ENCODE measurements at places on chromosomes 7 and 10.

DNA sequence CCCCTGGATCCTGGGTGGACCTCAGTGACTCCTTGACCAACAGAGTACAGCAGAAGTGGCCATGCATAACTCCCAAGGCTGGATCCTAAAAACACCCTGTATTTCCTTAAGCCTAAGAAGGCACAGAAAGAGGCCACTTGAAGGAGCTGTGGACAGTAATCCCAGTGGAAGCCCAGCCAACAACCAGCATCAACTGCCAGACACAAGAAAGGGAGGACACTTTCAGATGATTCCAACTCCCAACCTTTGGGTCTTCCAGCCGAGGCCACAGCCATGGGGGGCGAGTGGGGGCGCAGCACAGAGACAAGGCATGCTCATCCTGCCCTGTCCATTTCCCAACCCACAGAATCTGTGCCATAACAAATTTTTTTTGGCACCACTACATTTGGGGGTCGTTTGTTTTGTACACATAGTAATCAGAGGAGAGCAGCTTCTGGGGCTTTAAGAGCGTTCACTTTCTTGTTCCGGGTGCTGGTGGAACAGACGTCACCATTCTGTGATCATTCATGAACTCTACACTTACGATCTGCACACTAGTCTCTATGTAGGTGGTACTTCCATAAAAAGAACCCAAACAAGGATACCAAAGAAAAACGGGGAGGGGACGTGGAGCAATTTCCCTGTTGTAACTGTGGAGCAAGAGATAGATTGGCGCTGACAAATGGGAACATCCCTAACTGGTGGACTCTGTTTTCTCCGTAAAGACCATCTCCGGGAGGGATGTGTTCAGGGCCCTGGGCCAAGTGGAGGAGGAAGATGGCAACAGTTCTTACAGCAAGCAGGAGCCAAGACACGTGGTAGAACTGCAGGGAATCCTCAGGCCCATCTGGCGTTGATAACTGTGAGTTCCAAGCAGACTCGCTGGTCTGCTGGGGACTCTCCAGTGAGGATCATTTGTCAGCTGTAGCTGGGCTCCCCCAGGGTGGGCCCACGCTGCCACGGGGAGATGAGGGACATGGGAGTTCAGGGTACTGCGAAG, 6.0 kb upstream of the SLC29A3 start:
- DNase-seq = no peak

DNA sequence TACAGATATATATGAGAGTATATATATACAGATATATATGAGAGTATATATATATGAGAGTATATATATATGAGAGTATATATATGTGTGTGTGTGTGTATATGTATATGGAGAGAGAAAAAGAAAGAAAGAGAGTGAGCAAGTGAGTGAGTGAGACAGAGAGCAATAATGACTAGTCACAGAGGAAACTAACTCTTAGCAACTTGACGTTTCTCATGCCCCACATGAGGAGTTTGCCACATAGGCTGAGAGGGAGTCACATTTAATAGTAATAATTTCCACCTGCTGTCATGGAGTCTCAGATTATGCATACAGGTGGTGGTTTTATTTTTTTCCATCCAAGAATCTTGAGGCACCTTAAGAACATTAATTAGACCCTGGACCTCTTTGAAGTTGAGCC, 199.9 kb downstream of the GATA3 start:
- no peak for DNase-seq

- no peak for DNase-seq
Observed at GRCh38 chr7:148645898-148646297, 52.8 kb upstream of the CUL1 start.

DNA sequence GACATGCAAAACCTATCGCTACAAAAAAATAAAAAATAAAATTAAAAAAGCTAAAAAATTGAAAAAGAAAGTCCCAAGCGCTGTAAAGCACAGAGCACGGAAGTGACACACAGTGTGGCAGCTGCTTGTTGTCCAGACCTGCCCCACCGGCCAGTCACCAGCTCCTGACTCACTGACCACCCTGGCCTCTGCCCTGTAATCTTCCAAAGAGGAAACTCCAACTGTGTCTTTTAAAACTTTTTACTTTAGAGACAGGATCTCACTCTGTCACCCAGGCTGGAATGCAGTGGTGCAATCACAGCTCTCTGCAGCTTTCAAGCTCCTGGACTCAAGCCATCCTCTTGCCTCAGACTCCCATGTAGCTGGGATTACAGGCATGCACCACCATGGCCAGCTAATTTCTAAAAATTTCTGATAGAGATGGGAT, 23.6 kb downstream of the GNA12 start:
- no peak for DNase-seq

GRCh38 chr7:108805808-108806397, 236.2 kb downstream of the DNAJB9 start:
- DNase-seq = no peak

DNA sequence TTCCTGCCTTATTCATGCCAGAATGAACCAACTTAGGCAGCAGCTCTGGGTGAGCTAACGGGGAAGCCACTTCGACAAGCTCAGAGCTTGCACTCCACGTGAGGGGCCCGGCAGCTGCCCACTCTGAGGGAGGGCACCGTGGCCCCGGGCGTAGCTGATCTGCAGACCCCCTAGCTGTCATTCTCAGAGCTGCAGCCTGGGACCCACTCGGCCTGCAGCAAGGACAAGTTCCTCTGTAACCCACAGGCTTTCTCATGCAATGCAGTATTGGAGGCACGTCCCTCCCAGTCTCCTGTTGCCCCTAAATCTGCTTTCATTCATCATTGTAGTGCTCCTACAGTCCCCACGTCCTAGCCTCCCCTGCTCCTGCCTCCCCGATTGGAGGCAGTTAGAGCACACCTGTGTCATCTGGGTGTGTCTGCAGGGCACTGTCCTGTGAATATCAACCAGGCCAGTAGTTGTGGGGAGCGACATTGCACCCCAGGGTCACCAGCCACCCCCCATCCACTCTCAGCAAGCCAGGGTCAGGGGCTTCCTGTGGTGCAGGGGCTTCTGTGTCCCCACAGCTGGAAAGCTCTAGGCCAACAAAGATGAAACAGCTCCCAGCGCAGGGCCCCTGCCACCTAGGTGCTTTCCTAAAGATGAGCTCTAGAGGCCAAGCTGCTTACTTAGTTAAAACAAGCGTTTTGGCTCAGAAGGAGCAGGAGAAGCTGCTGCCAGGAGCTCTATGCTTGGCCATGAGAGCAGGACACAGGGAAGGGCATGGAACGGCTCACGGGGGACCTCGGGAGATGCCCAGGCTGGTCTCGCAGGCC, 333.6 kb downstream of the ADARB2 start:
- no peak for DNase-seq

GRCh38 chr7:16026253-16027020, 340.0 kb upstream of the MEOX2 start:
- no peak for DNase-seq

- DNase-seq = no peak
Observed at GRCh38 chr10:24858288-24859270, 93.8 kb downstream of the PRTFDC1 start.

DNA sequence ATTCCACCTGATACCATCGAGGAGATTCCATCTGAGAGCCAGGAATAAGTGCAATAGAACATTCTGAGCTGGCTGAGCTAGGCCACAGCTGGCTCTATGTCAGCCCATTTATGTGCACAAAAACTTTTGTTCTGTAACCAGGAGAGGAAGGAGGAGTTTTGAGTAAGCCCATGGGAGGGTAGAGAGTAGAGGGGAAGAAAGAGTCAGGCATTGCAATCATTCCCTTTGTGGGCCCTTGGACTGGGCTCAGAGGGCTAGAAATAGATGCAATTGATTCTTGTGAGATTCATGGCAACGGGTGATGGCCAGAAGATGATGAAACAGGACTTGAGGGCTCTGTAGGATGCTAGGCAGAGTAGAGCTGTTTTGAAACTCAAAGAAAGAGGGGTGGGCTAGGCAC, 104.6 kb upstream of the KIF5B start:
- DNase-seq = no peak

DNA sequence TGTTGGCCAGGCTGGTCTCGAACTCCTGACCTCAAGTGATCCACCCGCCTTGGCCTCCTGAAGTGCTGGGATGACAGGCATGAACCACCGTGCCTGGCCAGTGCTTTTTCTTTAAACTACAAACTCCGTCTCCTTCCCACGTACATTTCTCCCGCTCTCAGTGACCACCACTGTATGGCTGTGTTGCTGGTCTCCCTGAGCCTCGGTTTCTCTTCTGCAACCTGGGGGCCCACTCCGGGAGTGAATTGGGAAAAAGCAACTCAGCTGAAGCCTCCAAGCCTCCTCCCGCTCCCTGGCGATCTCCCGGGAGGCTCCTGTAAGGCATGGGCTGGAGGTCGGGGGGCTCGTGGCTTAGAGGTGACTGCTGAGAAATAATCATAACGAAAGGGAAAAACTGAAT, 136.3 kb downstream of the ELFN1 start:
- no peak for DNase-seq

DNA sequence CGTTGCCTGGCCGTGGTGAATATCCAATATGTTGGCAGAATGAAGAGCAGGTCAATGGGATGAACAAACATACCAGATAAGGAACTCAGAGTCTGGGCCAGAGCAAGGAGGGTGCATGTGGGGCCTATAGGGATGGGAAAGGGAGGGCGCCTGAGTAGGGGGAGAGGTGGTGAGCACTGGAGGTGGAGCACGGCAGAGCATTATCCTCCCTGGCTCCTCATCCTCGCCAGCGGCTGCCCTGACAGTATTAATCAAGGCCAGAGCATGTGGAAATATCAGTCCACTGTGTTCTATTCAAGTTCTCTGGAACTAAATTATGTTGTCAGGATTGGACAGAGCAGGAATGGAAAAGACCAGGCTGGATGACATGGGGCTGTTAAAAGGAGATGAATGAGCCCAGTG, 254.8 kb upstream of the ZMIZ1 start:
- no peak for DNase-seq

DNA sequence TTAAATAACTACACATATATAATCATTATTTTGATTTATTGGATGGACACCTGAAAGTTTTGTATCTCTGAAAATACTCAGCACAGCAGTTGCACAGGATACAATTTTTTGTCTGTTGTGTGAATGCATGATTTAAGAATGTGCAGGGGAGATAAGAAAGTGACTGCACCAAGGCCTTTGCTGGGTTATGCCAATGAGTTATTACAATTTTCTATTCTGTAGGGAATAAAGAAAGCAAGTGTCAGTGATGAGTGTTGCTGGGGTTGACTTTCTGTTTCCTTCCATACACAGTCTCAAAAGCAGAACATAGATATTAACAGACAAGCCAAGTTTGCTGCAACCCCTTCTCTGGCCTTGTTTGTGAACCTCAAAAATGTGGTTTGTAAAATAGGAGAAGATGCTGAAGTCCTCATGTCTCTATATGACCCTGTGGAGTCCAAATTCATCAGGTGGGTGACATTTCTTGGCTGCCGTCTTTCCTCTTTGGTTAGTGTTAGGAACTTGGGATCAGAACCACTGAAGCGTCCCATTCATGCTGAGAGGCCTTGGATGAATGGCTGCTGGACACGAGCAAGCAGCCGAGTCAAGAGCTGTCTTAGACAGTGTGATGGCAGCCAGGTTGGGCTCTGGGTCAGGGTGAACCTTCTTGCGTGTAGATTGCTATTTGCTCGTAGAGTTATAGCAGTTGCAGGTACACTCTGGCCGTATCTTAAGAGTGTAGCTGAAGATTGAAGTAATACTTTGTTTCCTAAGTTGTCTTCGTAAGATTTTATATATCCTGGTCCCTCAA, 92.8 kb downstream of the DOCK1 start:
- no peak for DNase-seq

DNA sequence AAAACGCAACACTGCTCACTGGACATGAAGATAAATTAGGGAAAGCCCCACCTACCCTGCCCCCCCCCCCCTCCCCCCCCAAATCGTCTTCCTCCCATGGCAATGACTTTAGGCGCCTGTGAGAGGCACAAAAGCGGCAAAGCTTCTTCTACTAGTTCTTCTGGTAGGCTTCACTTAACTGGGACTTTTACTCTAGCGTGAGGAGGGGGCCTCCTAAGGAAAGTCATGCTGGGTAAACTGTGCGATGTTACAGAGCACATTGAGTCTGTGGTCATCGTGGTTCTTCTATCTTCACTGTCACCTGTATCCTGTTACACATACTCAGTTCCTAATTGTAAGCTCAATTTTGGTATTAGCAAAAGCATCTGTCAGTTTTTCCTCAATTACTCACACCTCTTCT, 25.1 kb downstream of the HSPB1 start:
- DNase-seq = no peak

DNA sequence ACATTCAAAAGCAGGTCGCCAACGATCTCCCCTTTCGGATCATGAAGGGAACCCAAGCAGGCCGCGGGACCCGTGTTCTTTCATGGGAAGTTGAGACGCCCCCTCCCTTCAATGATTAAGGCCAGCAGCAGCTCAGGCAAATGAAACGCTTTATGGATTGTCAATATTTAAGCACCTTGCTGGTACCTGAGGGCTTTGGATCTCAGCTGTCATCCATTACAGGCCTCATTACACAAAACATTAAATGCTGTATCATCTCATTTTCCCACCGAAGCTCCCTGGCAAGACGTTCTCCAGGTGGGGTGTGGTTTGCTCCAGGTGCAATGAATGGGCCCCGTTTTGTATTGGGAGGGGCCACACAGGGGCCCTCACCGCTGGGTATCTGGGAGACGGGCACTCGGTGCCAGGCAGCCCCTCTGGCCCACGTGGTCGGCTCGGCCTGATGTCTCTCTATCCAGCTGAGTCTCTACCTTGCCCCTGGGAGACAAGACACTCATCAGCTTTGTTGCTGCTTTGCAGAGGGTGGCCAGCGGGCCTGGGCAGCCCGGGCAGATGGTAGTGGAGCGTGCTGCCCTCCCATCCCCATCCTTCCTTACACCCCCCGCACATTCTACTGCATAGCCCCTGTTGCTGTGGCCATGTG, 456.1 kb upstream of the FOXK1 start:
- DNase-seq = no peak

DNA sequence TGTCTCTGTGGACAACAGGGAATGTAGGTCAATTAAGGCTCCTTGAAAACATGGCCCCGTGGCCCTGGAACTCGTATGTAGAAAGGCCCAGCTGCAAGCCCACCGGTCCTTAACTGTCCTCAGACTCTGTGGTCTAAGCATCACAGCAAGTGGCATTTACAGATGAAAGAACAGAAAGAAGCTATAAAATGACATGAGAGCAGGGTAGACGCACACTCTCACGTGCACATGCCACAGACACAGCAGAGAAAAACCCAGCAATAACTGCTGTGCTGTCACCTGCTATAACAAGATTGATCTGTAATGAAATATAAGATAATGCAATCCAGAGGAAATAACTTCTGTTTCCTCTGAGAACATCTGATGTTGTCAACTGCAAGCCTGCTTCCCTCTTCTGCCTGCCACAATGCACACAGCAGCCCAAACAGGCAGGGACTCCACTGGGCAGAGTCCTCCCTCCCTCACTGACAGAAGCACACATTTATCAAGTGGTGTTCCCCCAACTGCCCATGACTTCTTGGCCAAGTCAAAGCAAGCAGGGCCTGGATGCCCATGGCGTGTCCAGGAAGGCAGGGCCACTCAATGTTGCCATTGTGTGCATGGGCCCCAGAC, 63.9 kb downstream of the GFRA1 start:
- no peak for DNase-seq

- DNase-seq = no peak
Observed at GRCh38 chr10:121051171-121051570, 200.0 kb downstream of the WDR11 start.
